Fibroblast of pulmonary artery (primary cell): ENCODE measurements at places on chromosomes 5 and 9.

- peak; percentile 80 for DNase-seq
These were observed 16.7 kb upstream of the COMMD10 start for GRCh38 chr5:116068028-116068632.

DNA sequence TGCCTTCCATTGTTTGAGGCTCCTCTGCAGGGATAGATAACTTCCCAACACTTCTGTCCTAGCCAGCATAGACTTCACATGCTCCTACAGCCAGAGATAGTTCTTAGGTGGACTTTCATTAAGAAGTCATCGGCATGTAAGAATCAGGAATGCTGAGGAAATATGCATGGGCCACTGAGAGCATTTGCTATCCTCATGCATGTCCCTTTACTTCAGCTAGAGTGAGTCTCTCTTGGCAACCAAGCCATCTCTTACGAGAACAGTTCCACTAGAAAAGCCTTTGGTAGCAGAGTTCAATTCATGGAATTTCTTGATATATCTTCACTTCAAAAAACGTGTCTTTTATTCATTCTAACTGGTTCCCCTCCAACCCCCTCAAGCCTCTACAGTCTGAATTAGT lies 202.4 kb downstream of the SMARCA2 start:
- no peak for DNase-seq

DNA sequence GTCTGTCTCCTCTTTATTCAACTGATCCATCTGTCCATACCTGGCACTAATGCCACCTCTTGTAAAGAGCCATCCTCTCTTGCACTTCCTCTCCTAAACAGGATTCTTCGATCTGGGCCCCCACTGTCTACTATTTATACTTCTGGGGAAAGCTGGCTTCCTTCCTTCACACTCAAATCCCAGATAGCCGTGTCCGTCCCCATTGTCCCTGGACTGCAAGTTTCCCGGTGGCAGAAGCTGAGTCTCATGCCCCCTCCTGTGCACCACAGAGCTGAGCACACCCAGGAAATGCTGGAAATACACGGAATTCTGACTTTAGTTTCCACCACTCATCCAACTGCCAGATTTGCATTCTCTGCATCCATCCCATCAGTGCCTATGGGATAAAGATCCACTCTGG lies 84.0 kb downstream of the MARCHF11 start:
- no peak for DNase-seq

DNA sequence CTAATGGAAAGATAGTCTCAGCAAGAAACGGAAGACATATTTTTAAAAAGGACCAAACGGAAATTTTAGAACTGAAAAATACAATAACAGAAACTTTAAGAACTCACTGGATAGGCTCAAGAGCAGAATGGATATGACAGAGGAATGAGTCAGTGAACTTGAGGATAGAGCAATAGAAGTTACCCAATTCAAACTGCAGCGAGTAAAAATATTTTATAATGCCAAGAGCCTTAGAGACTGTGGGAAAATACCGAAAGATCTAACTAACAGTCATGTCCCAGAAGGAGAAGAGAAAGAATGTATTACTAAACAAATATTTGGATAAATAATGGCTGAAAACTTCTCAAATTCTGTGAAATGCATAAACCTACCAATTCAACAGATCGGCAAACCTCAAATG lies 40.8 kb downstream of the ADAMTS2 start:
- peak; percentile 96 for DNase-seq

DNA sequence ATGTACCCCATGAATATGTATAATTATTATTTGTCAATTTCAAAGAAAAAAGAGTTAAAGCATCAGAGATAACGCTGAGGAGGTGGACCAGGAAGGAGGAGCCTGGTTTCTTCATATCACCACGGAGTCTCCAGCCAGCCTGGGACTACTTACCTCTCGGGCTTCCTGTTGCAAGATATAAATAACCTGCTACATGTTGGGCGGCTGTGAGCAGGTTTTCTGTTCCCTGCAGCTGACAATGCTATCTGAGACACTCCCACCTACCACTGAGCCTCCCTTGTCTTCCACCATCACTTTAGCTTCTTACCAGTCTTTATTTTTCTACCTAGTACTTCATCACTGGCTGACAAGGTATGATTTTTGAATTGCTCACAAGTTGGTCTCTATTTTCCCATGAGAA lies 102.7 kb upstream of the CPEB4 start:
- no peak for DNase-seq

DNA sequence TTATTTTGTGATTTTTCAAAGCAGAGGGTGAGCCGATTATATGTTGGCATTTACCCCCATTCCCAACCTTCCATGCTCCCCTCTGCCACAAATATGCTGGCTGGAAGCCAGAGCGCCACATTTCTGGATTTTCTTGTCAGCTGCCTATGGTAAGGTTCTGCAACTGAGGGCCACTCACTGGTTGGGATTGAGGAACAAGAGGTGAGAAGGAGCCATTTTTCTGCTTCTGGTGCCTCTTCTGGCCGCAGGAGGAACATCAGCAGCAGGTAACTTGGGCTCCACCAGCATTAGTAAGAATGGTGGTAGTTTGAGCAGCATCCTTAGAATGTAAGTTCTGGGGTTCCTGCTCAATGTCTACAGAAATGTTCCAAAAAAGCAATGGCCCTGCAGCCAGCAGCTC lies 159.5 kb upstream of the MAST4 start:
- DNase-seq, result no peak

DNA sequence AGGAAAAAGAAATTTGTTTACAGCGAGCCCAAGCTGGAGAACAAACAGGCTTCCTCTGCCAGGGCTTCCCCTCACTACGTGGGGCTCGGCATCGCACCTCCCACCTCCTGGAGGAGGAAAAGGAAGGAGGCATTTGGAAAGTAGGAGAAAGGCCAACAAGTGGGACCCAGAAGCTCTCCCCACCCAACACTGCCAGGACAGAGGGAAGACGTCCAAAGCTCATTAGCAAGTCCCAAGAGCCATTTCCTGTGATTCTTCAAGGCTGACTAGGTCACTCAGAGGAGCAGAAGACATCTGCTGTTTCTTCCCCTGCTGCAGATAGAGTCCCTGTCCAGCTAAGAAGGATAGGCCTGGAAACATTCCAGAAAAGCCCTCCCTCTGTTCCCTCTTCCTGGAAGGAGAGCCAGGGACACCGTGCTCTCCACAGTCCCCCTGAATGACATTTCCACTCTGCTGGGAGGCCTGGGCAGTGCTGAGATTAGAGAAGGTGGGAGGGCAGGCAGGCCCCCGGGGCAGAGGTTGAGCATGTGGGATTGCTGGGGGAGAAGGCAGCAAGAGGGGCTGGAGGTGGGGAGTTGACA lies 57.0 kb upstream of the NEURL1B start:
- DNase-seq, result peak; percentile 72

DNA sequence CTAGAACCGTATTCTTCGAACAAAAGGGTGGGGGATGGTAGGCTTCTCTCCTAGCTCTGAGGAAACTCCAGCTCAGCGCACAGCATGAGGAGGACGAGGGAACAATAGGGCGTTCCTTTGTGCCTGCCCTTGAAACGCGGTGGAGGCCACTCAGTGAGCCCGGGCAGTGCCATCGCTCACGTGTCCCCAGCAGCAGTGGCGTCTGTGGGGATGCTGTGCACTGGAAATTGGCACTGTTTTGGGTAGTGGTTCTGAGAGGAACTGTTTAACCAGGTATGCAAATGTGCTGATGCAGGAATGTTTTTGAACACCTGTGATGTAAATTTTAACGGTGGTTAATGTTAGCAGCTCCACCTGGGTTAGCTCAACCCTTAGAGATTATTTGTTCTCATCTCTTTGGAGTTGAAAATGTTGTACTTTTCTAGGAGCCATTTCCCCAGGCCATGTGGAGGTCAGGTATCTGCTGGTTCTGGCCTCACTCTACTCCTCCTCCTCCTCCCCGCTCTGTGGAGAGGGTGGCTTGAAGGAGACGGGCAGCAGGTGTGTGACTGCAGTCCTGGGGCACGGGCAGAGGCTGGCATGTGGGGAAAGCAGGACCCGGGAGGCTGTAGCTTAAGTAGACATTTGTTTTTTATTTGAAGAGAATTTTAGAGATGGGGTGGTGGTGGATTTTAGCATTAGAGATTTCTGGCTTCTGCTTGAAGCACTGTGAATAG lies 48.3 kb downstream of the EHMT1 start:
- DNase-seq, result no peak

DNA sequence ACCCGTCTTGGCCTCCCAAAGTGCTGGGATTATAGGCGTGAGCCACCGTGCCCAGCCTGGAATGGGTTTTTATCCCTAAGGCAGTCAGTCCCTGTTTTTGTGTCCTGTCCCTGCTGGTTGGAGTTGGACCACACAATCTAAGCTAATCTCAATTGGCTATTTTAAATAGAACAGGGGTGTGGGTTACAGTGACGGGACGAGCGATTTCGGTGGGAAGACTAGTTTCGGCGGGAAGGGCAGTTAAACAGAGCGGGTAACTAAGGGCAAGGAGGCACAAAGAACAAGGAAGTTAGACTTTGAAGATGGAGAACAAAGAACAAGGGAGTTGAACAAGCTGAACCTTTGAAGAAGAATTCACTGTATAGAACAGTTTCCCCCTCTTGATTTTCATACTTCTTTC lies 1.4 kb downstream of the GTF3C5 start:
- DNase-seq, result no peak

GRCh38 chr5:135509995-135510394 lies 25.8 kb downstream of the NEUROG1 start:
- no peak for DNase-seq

GRCh38 chr9:68697851-68698250 lies 7.2 kb upstream of the PIP5K1B start:
- DNase-seq, result no peak

- no peak for DNase-seq
These were observed 887 bp downstream of the GDA start for GRCh38 chr9:72150127-72150526.

- no peak for DNase-seq
These were observed 8.8 kb downstream of the BBLN start for GRCh38 chr9:128168731-128169308.

- DNase-seq, result no peak
These were observed 47.1 kb upstream of the TLX3 start for GRCh38 chr5:171261904-171262303.

GRCh38 chr5:36606428-36607113 lies at the start of gene SLC1A3:
Gene SLC1A3 (plus strand): TSS chr5:36606606. CDS start chr5:36608424, 1,818 bp downstream.
- DNase-seq, result peak; percentile 78

DNA sequence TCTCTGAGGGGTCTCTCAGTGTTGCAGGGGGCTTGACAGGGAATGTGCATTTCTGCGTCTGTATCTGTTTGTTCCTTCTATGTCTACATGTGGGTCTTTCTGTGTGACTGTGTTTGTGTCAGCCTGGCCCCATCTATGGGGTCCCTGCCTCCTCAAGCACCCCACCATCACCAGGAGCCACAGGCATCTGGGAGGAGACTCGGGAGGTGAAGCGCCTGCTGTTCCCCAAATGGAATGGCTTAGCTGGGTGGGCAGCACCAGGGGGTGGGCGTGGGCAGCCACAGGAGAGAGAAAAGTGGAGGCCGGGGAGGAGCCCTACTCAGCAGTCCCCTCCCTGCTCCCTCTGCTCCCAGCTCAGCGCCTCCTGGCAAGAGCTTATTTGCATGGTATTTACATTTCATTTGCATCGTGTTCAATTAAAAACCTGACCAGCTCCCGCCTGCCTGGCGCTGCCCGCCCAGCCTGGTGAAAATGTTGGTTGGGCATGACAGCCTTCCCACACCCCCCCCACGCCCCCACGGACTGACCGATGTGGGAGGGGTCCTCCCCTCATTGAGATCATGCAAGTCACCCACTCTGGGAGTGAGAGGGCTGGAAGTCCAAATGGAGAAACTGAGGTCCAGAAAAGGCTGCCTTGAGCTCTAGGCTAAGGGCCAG lies 50.5 kb downstream of the CXXC5 start:
- DNase-seq, result peak; percentile 71

- no peak for DNase-seq
These were observed 63.5 kb upstream of the IRX4 start for GRCh38 chr5:1946122-1946677.

GRCh38 chr9:92760070-92760469 lies 4.6 kb downstream of the BICD2 start:
- DNase-seq, result no peak

GRCh38 chr9:17013010-17013409 lies 121.8 kb upstream of the CNTLN start:
- DNase-seq, result no peak

DNA sequence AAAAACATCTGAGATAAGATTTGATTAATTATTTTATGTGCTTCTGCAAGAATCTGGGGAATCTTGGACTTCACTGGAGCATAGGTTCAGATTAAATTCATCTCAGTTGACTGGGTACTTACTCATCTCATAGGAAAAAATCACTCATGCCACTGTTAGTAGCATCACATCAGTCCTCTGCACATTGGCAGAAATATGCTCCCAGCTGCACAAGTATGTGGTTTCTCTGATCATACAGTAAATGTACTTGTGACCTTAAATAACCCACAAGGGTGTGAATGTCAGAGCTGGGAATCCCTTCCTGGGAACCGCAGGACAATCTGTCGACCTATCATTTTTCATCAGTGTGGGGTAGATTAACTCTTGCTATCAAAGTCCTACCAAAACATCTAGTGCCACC lies 203.7 kb upstream of the SLC24A2 start:
- DNase-seq, result no peak

DNA sequence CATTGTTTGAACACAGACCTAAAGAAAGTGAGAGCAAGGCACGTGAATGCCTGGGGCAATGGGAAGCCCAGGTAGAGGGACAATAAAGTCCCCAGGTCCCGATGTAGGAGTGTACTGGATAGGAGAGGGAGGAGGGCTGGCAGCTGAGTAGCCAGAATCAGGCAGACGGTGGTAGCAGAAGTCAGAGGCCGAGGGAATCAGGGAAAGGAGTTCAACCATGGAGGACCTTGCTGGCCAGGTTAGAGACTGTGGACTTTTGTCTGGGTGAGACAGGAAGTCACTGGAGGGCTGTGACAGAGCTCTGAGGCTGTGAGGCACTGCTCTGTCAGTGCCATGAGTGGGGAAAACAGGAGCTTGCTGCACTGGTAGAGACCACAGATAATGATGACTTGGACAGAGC lies 248.2 kb downstream of the EFNA5 start:
- no peak for DNase-seq

- DNase-seq, result no peak
These were observed 66.3 kb downstream of the FEM1C start for GRCh38 chr5:115478281-115478680.

DNA sequence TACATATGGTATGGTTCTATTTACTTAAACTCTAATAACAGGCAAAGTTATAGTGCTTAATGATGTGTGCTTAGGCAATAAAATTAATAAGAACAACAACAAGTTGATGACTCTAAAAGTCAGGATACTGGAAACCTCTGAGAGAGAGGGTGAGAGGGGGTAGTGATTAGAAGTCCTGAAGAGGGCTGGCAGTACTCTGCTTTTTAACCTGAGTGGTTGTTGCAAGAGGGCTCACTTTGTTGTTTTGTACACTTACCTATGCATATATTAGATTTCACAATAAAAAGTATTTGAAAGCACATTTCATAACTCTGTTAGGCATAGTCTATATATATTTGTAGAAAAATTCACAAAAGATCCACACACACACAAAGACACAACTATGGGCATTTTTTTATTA lies 21.4 kb upstream of the ELL2 start:
- no peak for DNase-seq

- DNase-seq, result no peak
These were observed 28.2 kb upstream of the FAM169A start for GRCh38 chr5:74894351-74894750.

GRCh38 chr5:105952875-105953274 lies 1717.9 kb downstream of the EFNA5 start:
- peak; percentile 49 for DNase-seq

GRCh38 chr9:127117801-127118200 lies 4.6 kb downstream of the ANGPTL2 start:
- DNase-seq, result no peak

- no peak for DNase-seq
These were observed 83.5 kb upstream of the CCL21 start for GRCh38 chr9:34793428-34793827.
